ENCODE measurements at places on chromosomes 12 and 14.

DNA sequence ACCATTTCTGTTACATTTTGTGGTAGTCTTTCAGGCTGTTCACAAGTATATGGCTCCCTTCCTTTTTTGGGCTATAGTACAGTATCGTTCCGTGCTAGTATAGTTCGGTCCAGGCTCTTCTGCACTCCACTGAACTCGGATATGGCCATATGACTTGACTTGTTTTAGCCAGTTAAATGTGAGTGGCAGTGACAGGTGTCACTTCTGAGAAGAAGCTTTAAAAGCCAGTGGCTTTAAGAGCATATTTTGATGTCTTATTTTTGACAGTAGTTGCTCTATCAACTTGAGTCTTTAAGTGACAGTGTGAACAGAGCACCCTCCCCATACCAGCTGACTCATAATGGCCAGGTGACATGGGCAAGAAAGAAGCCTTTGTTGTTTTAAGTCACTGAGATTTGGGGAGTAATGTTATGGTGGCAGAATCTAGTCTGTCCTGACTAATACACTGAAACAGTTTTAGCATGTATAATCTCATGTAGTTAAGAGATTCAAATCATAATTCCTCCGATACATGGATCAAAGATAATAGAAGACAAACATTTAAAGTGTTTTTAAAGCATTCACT, 64.6 kb downstream of the ANO4 start:
- no peak for DNase-seq

DNA sequence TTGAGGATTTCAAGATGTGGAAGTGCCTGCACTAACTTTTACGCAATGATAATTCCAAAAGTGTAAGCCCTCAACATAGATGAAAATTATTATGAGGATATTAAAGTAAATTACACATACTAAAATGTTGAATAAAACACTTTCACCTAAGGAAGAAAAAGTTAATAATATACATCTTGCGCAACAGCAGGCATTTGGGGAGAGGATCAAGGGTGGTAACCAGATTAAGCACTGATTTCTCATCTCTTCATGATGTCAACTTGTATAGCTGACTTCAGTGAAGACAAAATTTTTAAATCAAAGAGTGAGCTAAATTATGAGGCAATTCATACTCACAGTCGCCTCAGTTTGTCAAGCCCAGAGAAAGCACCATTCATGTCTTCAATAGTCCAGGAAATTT, 33.8 kb downstream of the LRIG3 start:
- DNase-seq: no peak

GRCh38 chr12:26750531-26751175, 82.3 kb downstream of the ITPR2 start:
- no peak for DNase-seq

- no peak for DNase-seq
These were observed 839.2 kb downstream of the SLC6A15 start for GRCh38 chr12:84073401-84073800.

GRCh38 chr14:104282332-104283196, 144.2 kb downstream of the KIF26A start:
- no peak for DNase-seq

DNA sequence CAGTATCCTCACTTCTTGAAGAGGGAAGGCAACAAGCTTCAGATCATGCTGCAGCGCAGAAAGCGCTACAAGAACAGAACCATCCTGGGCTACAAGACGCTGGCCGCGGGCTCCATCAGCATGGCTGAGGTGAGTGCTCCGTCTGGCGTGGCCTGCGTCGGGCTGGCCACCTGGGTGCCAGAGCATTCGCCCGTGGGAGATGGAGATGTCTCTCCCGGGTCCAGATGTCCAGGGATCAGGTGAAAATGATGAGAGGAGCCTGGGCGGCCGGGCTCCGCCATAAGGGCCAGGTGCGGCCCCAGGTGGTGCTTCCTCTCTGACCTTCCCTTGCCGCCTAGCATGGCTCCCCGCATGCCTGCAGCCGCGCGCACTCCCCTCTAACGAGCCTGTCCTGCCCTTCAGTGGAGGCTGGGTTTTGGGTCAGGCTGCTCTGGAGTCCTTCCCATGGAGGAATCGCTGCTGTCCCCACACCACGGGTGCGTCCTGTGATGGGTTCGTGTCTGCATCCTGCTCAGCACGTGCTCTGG, 40.6 kb downstream of the PACS2 start:
- DNase-seq: no peak

GRCh38 chr14:65206078-65206447, 103.7 kb upstream of the MAX start:
- DNase-seq: no peak

- DNase-seq: peak; percentile 64
These were observed 4.4 kb downstream of the TXNRD1 start for GRCh38 chr12:104219908-104220404.

GRCh38 chr14:69808919-69809808, 12.1 kb upstream of the SLC10A1 start:
- DNase-seq: no peak

DNA sequence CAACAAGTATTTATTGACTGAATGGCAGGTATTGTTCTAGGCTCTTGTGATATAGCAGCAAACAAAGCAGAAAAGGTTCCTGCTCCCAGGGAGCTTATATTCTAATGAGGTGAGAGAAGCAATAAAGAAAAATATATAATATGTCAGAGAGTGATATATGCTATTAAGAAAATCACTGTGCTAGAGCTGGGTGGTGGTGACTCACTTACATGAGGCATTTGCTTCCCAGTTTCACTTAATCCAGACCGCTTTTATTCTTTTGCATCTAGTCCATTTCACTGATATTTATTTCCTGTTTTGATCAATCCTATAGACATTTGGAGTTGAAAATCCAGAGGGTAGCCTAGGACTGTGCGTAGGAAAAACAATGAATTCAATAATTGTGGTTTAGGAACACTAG, 17.5 kb downstream of the TRHDE start:
- DNase-seq: no peak

DNA sequence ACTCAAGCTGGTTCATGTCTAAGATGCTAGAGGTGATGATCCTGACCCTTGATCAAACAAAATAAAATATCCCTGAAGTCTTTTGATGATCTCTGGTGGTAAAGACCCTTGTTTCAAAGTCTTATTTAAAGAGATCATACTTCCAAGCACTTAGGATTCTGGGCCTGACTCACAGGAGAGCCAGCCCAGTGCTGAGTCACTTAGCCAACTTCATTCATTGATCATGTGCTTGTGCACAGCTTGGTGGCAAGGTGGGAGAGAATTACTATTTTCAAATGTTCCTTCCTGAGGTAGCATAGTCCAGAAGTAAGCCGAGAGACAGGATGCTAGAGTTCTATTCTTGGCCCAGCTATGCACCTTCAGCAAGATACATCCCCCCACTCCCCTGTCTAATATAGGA, 40.6 kb downstream of the SCN8A start:
- DNase-seq: no peak

GRCh38 chr12:132561427-132562156, 48.8 kb downstream of the LRCOL1 start:
- DNase-seq: no peak

- no peak for DNase-seq
These were observed 96.2 kb upstream of the CPM start for GRCh38 chr12:69028941-69029729.

DNA sequence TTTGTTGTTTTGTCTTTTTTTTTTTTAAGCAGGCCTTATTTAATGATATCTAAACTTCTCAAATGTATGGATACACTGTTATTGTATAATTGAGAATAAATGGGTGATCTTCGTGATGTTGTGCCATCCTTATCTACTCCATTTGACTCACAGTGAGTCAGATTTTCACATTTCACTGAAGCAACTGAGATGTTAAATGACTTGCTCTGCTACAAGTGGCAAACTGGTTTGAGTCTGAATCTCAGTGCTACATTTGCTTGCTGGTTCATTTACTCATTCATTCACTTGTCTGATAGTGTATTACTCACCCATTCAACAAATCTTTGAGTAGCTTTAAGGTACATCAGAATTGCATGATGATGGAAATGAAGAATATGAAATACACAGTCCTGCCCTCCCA, 2.6 kb downstream of the KIAA0586 start:
- DNase-seq: no peak

- DNase-seq: no peak
These were observed 10.9 kb downstream of the BTG1 start for GRCh38 chr12:92134638-92135274.

- no peak for DNase-seq
These were observed 3.8 kb downstream of the ASIC1 start for GRCh38 chr12:50061171-50061570.

DNA sequence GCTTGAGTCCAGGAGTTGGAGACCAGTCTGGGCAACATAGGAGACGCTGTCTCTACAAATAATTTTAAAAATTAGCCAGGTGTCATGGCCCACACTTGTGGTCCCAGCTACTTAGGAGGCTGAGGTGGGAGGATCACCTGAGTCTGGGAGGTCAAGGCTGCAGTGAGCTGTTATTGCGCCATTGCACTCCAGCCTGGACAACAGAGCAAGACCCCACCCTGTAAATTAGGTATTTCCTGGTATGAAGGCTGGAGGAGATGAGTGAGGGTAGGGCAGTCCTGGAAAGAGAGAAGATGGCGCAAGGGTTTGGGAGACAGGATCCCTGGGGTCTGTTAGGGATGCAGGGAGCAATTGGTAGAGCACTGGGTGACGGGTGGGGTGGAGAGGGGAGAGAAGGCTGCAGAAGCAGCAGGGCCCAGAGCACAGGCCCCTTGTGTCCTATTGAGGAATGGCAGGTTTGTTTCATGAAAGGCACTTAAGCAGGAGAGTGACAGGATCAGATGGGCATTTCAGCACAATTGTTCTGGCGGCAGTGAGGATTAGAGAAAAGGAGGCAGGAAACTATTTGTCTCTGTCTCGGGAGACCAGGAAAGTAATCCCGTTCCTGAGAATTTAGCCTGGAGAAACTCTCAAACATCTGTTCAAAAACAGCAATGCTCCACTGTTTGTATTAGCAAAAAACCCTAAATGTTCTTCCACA, 47.2 kb upstream of the KTN1 start:
- DNase-seq: no peak

DNA sequence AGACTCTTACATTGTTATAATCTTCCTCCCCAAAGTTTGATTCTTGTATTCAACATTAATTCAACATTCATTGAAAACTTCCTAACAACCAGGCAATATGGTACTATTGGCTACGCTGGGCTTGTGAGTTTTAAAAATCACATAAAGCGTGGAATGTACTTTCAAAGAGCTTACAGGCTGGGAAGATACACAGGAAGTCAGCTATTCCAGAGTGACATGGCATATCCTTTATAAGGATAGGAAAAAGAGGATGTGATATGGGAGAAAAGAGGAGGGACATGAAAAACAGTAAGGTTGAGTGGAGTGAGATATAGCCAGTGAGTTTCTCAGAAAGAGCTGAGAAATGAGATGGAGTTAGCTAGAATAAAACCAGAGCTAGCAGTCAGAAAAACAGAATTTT, 103.6 kb upstream of the ATF7IP start:
- no peak for DNase-seq

GRCh38 chr12:43848226-43848507, 12.3 kb downstream of the TMEM117 start:
- DNase-seq: no peak

- no peak for DNase-seq
These were observed 1.6 kb downstream of the FGF6 start for GRCh38 chr12:4444031-4444430.

DNA sequence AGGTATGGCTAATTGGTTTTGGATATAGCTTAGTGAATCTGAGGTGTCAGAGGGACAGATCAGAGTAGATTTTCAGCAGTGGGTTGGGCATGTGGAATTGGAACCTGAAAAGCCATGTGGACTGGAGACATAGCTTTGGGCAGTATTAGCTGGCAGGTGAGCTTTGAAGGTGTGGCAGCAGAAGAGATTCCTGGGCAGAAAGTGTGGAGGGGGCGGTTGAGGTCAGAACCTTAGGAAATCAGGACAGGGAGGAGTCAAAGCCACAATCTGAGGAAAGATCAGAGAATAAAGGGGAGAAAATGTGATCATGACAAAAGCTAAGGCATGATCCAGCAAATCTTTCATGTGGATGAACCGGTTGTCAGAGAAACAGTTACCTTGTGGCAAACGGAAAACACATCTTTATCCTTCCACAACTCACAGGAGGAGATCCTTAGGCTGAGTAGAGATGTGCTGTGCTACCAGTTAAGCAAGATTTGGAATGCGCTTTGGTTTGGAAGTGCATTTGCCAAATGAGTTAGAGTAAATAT, 56.4 kb downstream of the PTGER2 start:
- no peak for DNase-seq

DNA sequence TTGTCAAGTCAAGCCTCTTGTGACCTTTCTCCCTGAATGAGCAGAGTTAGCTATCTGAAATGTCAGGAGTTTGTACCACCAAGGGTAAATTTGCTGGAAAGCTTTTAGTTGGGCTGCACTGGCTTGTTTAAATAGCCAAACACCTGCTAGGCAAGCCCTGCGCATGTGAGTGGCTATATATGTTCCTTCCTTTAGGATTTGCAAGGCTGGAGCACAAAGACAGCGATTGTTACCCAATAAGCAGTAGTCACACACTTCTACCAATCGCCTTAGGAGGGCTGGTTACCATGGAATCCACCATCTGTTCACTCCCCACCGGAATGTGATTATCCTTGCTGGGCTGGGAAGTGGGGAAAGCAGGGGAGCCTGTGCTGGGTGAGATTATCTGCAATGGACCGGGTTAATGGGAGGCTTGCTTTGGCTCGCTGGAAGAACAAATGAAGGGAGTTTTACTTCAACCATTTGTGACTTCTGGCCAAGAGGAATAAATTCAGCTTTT, 102.5 kb downstream of the FGD4 start:
- DNase-seq: no peak

- DNase-seq: no peak
These were observed 46.9 kb upstream of the FLRT2 start for GRCh38 chr14:85483037-85483436.

DNA sequence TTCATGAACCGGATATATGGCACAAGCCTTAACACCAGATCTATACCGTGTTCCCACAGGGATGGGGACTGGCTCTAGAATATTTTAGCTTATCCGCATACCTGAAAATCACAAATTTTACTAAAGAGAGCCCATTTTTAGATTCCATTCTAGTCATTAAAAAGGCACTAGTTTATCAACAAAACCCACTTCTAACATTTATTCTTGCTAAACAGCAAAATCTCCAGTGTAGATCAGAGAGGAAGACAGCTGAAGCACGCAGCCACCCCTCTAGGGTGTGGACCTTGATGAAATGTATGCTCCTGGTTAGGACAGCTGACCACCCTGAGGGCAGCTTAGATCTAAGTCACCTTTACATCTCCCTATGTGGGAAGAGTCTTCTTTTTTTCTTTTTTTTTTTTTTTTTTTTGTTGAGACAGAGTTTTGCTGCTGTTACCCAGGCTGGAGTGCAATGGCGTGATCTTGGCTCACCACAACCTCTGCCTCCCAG, 62.4 kb downstream of the EID3 start:
- no peak for DNase-seq

GRCh38 chr12:45732250-45732649, 2.7 kb downstream of the ARID2 start:
- no peak for DNase-seq
